ENCODE measurements at places on chromosomes 4 and X.
A peak's percentile ranks its signal among the peaks of the same experiment; 100 is the strongest.

- DNase-seq, result peak; percentile 5
Observed at GRCh38 chrX:123756320-123756719, 23.5 kb upstream of the THOC2 start.

DNA sequence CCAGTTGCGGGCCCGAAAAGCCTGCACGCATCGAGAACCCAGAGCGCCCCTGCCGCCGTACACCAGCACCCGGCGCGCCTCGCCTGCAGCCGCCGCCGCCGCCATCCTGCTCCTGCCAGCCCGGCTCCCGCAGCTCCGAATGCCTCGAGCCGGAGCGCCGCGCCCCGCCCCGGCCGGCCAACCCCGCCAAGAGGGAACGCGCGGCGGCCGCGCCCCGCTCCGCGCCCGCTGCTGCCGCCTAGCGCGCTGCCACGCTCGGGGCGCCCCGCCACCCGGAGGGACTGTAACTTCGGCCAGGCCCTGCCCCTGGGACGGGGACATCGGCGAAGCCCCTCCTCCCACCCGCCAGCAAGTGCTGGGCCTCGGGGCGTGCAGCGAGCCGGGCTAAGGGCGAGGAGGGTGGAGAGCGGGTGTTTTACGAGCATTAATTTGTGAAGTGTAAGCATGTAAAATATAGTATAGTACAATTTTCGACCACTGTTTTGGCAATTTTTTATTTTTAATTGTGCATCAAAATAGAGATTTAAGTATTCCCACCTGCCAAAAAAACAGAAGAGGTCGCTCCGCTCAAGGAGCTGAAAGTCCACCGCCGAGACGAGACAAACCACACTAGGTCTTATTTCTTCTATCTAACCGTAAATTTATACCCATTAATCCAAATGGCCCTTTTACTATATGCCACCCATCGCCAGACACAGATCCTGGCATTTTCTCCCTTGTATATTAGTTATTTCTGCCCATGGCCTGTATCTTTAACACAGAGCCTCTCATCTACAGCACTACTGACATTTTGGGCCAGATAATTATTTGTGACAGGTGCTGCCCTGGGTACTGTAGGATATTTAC lies at the start of gene QDPR:
Gene QDPR (minus strand): TSS at position 141 of the 846 bp plus-strand sequence. CDS start 36 bp downstream, at position 105.
- peak; percentile 89 for DNase-seq

GRCh38 chr4:67735325-67735724 lies 18.9 kb downstream of the GNRHR start:
- DNase-seq, result no peak

DNA sequence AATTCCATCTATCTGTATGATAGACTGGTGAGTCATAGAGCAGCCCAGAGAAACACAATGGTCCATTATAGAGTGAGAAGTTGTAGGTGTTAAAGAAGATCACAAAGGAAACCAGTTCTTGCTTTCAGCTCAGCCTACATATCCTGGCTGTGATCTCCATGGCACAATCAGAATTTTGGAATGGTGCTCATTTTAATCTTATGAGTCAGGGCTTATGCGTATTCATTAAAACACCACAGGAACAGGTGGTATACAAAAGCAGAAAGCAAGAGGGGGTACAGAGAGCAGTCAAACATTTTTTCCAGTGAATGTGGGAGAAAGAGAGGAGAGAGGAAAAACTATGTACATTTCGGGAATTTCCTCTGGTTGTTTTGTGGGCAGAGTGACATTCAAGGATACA lies 126.9 kb downstream of the MFAP3L start:
- no peak for DNase-seq

- no peak for DNase-seq
Observed at GRCh38 chr4:147960971-147961370, 229.1 kb downstream of the ARHGAP10 start.

GRCh38 chrX:79557212-79557611 lies 190.1 kb upstream of the ITM2A start:
- no peak for DNase-seq

- DNase-seq, result no peak
Observed at GRCh38 chrX:67104982-67105757, 438.7 kb upstream of the AR start.

- no peak for DNase-seq
Observed at GRCh38 chr4:86223472-86223871, 136.4 kb downstream of the MAPK10 start.

DNA sequence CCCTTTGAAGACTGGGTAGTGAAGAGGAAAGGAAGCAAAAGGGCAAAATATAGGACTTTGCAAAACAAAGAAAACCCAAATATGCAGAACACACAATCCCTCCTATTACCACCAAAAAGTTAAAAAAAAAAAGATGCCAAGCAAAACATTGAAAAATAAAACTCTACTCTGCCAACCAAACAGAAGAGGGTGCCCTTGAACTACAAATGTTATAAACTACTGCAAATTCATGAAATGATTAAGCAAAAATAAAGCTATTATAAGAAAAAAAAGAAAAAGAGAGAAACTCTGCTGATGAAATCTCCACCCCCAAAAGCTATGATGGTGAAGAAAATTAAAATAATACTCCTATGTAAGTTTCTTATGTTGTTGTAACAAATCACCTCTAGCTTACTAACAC lies 168.5 kb upstream of the STK26 start:
- DNase-seq, result no peak

GRCh38 chr4:52317981-52318380 lies 266.9 kb downstream of the SPATA18 start:
- DNase-seq, result no peak

- DNase-seq, result peak; percentile 42
Observed at GRCh38 chr4:168514249-168514852, 17.5 kb downstream of the PALLD start.

DNA sequence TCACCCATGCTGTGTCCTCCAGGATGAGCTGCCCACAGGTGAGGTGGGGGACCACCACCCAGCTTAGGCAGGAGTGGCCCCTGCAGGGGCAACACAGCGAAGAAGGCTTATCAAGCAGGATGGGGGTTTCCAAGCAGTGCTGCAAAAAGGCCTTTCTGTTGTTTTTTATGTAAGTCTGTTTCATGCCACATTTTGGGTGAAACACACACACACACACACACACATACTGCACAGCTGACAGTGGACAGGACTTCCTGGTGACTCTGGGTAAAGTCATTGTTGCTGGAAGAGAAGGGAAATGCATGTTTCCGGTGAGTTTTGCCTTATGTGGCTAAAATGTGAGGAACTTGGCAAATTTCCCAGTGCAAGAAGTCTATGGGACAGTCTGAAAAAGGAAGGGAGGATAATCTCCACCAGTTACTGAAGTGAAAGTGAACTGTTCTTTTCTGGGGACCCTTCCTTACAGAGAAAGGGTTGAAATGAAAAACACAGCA lies 119.2 kb downstream of the IRF2 start:
- DNase-seq, result peak; percentile 92

DNA sequence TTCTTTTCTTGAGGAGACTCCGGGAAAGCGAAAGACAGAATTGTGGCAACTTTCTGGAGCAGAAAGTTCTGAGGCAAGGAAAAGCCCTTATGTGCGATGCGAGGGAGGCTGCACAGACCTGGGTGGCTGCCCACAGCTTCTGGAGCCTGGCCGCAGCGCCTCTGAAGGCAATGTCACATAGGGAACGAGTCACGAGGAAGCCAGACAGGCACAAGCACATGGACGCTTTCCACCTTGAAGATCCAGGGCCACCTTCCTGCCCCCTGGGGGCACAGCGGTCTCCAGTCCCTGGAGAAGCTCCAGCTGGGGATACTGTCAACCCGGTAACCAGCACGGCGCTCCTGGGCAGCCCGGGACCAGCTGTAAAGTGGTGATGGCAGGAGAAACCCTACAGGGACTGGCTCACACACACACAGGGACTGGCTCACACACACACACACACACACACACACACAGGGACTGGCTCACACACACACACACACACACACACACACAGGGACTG lies 69.8 kb downstream of the MTNR1A start:
- peak; percentile 17 for DNase-seq

GRCh38 chr4:147773261-147774184 lies 41.6 kb downstream of the ARHGAP10 start:
- DNase-seq, result no peak

DNA sequence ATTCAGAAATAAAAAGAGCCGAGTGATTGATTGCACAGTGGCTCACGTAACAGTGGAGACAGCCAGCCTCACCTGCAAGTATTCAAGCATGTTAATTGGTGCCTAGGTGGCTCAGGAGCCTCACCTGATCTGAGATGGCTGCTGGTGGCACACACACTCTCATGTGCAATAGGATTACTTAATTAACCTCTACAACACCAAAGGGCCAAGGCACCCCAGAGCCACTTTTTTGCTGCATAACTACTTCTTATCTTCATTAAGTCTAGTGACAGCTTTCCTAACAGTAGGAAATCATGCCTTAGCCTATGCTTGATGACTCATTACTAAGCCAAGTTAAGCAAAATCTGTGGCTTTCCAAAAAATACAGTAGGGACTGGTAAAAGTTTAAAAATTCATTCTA lies 117.3 kb upstream of the NOCT start:
- DNase-seq, result no peak

DNA sequence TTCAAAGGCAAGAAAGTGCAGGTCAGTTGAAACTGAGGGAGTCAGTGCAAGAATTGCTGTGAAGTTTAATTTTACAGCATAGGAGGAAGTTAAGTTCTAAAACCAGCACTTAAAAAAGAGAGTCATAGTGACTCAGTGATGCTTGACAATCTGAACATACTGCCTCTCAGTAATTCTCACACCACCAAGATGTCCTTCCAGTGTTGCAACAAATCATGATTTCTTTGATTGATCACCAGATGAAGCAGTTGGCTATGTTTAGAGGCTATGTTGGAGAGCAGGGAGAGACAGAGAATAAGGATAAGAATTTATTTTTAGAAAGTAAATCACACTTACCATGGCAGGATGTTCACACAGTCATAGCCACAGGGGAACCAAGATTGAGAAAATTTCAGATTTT lies 13.2 kb downstream of the TRIM2 start:
- DNase-seq, result no peak

Data from pons (tissue), 1 donor.